ENCODE measurements at places on chromosomes 13 and 19. TPM values are rescaled to one million over a fixed set of nuclear protein-coding genes. Genes with fewer than 3 reads are reported as not detected.

DNA sequence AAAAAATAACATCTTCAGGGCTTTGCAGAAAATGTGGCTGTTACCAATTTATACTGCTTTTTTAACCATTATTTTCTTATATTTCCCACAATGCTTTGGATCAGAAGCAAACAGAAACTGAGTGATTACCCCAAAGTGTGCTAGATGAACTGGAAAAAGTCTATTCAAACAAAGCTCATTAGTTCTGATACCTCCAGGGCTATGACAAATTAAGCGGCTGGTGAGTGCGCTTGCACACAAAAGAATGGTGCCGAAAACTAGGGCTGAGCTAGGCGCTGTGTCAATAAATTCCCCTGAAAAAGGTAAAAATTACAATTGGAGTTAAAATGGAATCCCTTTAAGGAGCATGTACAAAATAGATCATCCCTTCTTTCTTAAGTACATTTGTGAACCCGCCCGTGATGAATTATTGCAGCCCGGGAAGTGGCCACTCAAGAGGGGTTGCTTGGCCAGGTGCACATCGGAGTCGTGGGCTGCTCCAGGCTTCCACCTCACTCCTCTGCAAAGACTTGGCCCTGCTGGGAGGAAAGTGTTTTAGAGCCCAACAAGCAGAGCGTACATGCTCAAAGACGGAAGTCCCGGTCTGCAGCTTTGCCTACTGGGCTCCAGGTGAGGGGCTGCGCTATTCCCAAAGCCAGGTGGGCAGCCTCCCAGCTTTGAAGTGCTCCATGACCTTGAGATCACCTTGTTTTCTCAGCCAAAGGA, 164.0 kb upstream of the ZNF507 start:
- no peaks in the 10 kb centered on the region for H3K27me3 ChIP-seq
- H3K4me1 ChIP-seq = no peaks in the 10 kb centered on the region

SPC24 gene
- 1.8 TPM for total RNA-seq

CGB1 gene
- not detected for total RNA-seq

GRCh38 chr19:7004313-7004931, 16.8 kb downstream of the MBD3L2B start:
- H3K4me1 ChIP-seq = no peaks in the 10 kb centered on the region
- no peak for DNase-seq
- no peaks in the 10 kb centered on the region for H3K27me3 ChIP-seq
- H3K36me3 ChIP-seq = no peaks in the 10 kb centered on the region
- H3K27ac ChIP-seq = no peak overlapping the region
- H3K4me3 ChIP-seq = no peak overlapping the region

GRCh38 chr19:56341948-56342347, 27.3 kb upstream of the ZSCAN5A start:
- no peak for DNase-seq
- H3K4me1 ChIP-seq = no peaks in the 10 kb centered on the region
- no peak overlapping the region for H3K27ac ChIP-seq
- no peaks in the 10 kb centered on the region for H3K27me3 ChIP-seq

DNA sequence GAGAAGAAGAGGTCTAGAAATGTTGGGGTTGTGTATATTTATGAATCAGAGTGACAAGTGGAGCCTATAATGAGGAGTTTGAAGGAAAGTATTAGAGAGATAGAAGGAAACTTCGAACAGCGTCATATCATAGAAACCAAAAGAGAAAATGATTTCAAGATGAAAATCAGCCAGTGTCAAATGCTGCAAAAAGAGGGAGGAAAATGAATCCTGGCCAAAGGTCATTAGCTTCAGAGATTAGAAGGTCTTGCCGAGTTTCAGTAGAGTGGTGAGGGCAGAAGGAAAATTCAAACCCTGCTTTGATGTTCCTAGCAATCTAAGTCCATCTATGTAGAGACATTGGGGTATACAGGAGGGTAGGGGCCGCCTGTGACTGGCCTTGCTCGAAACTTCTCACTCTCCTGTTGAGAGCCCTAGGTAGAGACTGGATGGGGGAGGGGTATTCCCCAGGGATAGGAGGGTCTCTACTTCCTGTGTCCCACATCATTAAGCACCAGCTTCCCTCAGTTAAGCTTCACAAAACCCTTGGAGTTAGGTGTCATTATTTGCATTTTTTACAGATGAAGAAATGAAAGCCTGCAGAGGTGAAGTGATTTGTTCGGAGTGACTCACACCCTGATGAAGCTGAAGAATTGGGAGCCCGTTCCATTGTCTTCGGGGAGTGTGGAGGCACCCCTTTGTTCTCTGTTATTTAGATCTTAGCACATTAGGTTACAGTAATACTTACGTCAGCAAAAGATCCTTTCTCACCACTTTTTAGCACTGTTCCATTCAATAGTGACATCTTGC, 62.8 kb downstream of the FGF9 start:
- no peak overlapping the region for H3K27ac ChIP-seq
- H3K4me1 ChIP-seq = peaks cover 7% of the 10 kb centered on the region
- no peak overlapping the region for H3K4me3 ChIP-seq
- no peak for DNase-seq
- H3K27me3 ChIP-seq = no peaks in the 10 kb centered on the region
- no peaks in the 10 kb centered on the region for H3K36me3 ChIP-seq

- H3K36me3 ChIP-seq = no peaks in the 10 kb centered on the region
- peaks cover 25% of the 10 kb centered on the region for H3K4me1 ChIP-seq
Measured at GRCh38 chr13:110299283-110299840, 7.6 kb downstream of the COL4A1 start.

GRCh38 chr13:63632321-63632720, 2216.7 kb upstream of the PCDH20 start:
- no peaks in the 10 kb centered on the region for H3K4me1 ChIP-seq
- DNase-seq = no peak
- no peak overlapping the region for H3K27ac ChIP-seq
- no peaks in the 10 kb centered on the region for H3K27me3 ChIP-seq
- no peak overlapping the region for H3K4me3 ChIP-seq

DNA sequence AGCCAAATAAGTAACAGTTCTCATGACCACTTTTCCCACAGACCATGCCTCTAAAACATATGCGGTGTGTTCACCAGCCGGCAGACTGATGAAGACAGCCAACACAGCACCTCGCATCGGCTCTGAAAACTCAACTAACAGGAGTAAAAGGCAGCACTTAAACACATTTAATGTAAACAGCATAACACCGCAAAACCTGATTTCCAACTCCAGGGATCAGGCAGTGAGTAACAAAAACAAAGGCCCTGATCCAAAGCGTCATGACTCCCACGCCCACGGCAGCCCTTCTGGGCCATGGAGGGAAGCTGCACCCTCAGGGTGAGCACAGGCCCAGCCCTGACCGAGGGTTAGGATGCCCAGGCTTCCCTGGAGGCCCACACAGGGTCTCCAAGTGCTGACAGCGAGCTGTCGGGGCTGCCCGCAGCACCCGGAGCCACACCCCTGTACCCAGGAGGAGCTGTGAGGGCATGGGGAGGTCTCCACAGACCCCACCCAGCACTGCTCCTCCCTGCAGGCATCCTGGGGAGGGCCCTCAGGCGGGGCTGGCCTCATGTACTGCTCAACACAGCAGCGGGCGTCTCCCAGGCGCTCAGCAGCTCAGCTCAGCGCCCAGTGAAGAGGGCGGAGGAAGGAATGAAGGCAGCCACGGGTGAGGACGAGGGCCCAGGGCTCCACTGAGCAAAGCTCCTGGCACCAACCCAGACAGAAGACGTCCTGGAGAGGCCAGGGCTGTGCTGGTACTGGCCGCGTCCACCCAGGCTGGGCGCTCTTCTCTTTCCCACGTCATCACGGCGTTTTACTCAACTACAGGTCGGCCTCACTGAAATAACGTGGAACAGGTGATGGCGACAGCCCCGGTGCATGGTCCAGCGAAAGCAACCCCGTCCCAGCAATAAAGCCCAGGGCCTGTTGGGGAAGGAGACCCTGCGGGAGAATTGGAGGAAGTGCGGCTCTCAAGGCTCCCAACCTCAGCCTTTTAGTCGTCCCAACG, 53.7 kb downstream of the RASA3 start:
- H3K36me3 ChIP-seq = no peaks in the 10 kb centered on the region
- no peaks in the 10 kb centered on the region for H3K27me3 ChIP-seq
- H3K4me1 ChIP-seq = peaks cover 38% of the 10 kb centered on the region

DNA sequence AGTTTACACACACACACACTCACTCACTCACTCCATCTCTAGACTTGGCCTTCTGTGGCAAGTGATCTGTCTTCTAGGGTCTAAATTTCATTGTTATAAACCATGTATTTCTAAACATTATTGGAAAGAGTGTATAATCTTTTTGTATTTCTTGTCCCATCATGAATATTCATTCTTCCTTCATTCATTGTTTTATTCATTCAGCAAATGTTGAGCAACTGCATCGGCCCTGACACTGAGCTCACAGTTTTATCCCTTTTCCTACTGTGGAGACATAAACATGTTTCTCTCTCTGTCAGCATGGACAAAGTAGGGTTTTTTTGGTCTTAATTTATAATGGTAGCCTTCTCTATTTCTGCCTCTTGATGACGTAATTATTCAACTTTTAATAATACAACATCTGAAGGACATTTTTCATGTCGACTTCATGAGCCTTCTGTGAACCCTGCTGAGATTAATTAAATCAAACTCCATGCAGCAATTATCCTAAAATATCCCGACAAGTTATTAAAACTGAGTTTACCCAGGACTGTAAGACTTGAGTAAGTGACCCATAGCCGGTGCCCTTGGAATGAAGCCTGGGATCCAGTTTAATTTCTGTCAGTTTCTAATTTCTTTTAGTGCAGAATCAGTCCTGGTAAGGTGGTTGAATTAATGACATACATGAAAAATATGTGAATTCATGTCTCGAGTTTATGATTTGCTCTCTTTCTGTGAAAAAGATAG, 7.3 kb downstream of the SPATA13 start:
- no peaks in the 10 kb centered on the region for H3K27me3 ChIP-seq
- peak overlapping the region; percentile 97 for H3K27ac ChIP-seq
- peaks cover 98% of the 10 kb centered on the region for H3K4me1 ChIP-seq
- no peak for DNase-seq

CYP4F2 gene
- not detected for total RNA-seq

DNA sequence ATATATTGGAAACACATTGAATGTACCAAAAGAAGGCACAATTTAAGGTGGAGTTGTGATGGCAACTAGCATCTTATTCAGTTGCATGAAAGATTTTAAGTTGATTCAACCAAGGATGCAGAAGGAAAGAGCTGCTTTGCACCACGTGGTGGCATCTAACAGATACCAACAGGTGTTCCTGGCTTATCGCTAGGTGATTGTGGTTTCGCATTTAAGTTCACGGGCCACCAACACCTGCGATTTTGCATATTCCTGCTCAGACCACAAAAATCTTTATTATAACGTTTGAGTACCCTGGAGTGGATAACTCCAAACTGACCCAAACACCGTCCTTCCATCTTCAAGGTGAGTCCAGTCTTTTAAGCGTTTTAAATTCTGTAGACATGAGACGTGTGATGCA, 45.3 kb downstream of the RGCC start:
- H3K27ac ChIP-seq = no peak overlapping the region
- H3K4me1 ChIP-seq = no peaks in the 10 kb centered on the region
- H3K4me3 ChIP-seq = no peak overlapping the region
- H3K27me3 ChIP-seq = no peaks in the 10 kb centered on the region

DNA sequence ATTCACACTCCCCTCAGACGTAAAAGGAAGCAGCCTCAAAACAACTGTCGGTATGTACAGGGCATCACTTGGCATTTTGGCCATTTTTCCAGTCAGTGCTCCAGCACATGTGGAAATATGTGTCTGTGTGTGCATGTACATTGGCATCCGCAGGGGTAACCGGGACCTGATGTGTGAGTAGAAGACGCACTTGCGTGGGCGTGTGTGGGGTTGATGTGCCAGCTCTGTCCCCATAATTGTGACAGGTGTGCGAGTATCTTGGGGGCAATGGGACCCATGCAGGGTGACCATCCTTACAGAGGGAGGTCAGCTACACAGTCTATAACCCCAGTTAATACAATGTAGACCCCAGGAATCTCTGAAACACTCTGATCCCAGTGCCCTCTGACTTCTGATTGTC, 7.3 kb upstream of the ZNF331 start:
- DNase-seq = no peak
- no peak overlapping the region for H3K4me3 ChIP-seq
- H3K27ac ChIP-seq = no peak overlapping the region
- H3K4me1 ChIP-seq = peaks cover 6% of the 10 kb centered on the region
- no peaks in the 10 kb centered on the region for H3K27me3 ChIP-seq

Data from body of pancreas (tissue), 4 donors.